CD4-positive, alpha-beta T cell treated with Interferon gamma for 1 hour (primary cell): ENCODE measurements at places on chromosomes 4 and X.

DNA sequence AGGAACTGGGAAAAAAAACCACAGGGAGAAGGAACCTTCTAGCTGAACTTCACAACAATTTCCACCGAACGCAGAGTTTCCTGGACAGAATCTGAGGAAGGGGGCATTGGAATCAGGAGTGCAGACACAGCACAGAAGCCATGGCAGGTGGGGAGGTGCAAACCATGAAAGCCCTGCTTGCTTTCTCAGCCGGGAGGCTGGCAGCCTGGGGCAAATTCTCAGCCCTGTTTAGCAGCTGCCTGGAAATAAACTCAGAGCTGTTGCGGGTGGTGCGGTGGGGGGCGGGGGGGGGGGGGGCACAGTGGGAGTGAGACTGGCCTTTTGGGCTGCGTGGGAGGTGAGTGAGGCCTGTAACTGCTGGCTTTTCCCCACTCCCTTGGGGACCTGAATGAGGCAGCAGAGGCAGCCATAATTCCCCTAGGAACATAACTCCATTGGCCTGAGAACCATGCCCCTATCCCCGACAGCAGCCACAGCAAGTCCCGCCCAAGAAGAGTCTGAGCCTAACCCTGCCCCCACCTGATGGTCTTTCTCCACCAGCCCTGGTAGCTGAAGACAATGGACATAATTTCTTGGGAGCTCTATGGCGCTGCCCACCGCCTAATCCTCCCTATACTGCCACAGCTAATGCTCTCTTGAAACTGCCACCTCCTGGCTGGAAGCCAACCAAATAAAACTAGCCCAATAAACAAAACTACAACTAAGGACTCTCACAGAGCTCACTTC lies 176.3 kb downstream of the FAM13A start:
- DNase-seq: no peak

- no peak for DNase-seq
Observed at GRCh38 chr4:145271194-145271593, 90.8 kb upstream of the OTUD4 start.

GRCh38 chrX:10217198-10217597 lies 60.4 kb downstream of the CLCN4 start:
- DNase-seq: no peak

GRCh38 chr4:16916719-16917337 lies 18.4 kb upstream of the LDB2 start:
- peak; percentile 54 for DNase-seq

DNA sequence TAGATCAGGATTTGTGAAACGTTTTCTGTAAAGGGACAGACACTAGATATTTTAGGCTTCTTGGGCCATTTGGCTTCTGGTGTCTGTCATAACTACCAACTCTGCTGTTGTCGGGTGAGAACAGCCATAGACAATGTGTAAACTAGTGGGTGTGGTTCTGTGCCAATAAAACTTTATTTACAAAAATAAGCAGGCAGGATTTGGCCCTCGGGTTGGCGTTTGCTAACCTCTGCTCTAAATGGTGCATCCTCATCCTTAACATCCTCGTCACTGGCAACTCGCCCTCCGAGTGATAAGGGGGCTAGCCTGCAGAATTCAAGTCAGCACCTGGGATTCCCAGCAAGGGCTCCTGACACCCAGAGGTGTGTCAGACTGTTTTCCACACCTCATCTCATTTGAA lies 105.8 kb upstream of the MSX1 start:
- no peak for DNase-seq
